Common myeloid progenitor, CD34-positive (primary cell): ENCODE measurements at places on chromosomes 6 and 20.

DNA sequence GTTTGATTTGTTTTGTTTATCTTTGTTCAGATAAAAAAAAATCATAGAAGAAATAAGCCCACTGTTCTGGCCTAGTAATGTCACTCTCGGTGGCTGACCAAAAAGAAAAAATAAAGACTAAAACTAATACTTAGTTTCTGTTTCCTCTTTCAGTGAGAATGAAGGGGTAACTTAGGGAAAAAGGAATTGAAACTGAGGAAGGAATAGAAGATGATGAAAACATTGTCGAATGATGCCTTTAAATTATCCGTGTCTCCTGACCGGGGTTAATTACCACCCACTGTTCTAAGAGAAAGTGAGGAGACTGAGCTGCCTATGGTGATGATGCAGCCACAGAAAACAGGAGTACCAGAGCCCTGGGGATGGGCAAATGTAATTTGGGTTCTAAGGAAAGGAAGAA, 73.1 kb downstream of the PTCHD4 start:
- DNase-seq: no peak

- no peak for DNase-seq
These were observed 34.3 kb downstream of the SRC start for GRCh38 chr20:37379967-37380828.

- DNase-seq: no peak
These were observed 220.8 kb downstream of the PREX1 start for GRCh38 chr20:48606841-48607543.

DNA sequence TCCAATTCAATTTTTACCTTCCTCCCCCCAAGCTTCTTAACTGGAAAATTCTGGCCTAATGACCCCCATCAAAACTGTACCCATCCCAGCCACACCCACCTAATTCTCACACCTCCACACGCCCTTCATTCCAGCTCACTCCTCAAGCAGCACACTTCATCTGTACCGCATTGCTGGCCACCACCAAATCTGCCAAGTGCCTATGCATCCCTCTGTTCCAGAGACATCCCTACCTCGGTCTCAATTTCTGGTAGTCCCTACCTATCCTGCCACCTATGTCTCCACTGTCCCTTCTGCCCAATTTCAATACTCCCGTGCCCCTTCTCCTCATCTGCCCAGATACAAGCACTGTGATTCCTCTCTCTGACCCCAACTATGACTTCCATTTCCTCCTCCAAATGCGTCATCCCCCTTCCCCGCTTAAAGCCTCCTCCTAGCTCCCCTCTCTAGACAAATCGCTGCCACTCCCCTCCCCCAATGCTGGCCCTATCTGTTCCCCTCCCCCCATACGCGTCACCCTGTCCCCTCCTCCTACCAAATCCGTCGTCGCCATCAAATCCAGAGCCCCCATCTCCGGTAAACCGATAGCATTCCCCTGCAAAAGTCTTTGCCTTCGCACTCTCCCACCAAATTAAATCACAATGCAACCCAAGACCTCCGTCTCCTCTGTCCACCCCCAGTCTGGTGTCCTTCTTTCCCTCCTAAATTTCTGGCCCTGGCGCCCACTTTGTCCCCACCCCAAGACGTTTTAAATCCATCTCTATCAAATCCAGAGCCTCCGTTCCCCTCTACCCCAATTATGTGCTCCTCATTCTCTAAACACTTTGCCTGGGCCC, 1.2 kb downstream of the MTCH1 start:
- peak; percentile 46 for DNase-seq

DNA sequence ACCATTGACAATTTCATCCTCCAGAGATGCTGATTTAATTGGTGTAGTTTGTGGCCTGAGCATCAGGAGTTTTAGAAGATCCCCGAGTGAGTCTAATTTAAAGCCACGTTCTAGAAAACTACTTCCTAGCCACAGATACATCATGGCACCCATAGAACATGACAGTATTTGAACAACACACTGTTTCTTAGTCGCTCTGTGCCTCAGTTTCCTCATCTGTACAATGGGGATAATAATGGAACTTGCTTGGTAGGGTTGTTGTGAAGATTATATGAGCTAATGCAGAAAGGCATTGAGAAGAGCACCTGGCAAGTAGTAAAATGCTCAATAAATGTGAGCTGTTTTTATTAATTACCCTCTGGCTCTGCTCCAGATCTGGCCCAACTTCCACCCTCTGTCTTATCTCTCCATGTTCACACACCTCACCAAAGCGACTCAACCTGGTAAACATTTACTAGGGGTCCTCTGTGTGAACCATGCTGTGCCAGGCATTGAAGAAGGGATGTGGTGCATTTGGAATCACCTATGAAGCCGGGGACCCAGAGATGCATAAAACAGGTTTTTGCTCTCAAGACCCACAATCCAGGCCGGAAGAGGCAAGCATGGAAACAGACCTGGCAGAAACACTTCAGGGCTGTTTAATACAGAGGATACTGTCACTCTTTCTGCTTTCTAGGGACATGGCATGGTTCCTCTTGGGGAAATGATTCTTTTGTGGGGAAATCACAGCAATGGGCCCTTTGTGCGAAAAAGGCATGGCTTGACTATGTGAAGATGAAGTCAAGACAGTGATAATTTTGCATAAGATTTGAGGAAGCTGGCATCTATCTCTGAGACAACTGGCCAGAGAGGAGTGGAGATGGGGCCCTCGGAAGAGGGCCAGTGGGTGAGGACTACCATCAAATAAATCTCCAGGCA, 16.2 kb upstream of the MRPS18A start:
- no peak for DNase-seq
